ENCODE measurements at places on chromosomes 11 and 22. TPM values are rescaled to one million over a fixed set of nuclear protein-coding genes. Genes with fewer than 3 reads are reported as not detected.
A peak's percentile ranks its signal among the peaks of the same experiment; 100 is the strongest.

- DNase-seq, result no peak
Observed at GRCh38 chr22:30941363-30941740, 27.2 kb downstream of the MORC2 start.

- no peak for DNase-seq
Observed at GRCh38 chr11:12113294-12113693, 2.9 kb downstream of the MICAL2 start.

DNA sequence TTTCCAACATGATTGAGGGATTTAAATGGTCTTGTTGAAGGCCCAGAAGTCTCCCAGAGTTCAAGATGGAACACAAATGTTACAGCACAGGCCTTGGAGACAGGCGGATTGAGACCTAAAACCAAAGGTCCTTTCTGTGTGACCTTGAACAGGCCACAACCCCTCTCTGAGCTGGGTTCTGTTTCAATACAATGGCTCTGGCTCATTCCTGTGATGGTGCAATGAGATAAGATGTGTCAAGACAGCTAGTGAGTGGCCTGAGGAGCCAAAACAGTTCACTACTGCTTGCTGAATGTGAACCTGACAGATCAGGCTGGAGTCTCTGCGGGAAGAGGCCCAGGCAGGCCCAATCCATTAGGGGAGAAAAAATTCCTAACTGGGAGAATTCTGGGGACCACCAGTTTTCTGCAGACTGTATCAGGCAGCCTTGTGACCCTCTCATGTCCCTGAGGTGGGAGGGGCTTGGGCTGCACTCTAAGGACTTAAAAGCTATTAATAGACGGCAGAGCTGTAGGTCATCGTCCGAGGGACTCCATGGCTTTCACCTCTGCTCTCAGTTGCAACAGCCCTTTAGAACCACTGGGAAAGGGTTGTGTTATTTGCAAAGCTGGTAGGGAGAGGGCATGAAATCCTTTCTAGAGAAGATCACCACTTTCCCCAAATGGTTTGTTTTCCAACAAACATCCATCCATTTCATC, 126.1 kb upstream of the TEAD1 start:
- DNase-seq, result no peak

- no peak for DNase-seq
Observed at GRCh38 chr11:76347466-76347865, 33.5 kb downstream of the THAP12 start.

DNA sequence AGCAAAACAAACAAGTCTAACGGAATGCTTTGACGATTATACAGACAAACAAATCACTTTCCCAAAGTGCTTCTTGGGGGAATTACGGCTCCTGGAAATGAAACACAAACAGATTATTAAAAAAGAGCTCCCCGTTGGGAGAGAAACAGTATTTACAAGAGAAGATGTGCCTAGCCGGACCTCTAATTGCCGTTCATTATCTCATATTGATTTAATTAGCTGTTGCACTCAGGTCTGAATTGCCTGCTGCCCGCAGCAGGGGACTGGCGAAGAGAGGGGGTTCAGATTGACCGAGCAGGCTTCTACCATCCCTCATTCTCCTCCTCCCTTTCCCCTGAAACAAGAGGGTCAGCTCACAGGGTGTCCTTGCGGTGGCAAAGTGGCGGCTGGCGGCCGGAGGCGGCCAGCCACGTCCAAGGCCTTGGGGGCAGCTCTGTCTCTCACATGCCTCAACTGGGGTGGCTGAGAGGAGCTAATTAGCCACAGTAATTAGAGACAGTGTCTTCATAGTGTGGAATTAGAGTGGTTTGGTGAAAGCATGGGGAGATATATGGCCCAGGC, 295.1 kb downstream of the MIAT start:
- no peak for DNase-seq

DNA sequence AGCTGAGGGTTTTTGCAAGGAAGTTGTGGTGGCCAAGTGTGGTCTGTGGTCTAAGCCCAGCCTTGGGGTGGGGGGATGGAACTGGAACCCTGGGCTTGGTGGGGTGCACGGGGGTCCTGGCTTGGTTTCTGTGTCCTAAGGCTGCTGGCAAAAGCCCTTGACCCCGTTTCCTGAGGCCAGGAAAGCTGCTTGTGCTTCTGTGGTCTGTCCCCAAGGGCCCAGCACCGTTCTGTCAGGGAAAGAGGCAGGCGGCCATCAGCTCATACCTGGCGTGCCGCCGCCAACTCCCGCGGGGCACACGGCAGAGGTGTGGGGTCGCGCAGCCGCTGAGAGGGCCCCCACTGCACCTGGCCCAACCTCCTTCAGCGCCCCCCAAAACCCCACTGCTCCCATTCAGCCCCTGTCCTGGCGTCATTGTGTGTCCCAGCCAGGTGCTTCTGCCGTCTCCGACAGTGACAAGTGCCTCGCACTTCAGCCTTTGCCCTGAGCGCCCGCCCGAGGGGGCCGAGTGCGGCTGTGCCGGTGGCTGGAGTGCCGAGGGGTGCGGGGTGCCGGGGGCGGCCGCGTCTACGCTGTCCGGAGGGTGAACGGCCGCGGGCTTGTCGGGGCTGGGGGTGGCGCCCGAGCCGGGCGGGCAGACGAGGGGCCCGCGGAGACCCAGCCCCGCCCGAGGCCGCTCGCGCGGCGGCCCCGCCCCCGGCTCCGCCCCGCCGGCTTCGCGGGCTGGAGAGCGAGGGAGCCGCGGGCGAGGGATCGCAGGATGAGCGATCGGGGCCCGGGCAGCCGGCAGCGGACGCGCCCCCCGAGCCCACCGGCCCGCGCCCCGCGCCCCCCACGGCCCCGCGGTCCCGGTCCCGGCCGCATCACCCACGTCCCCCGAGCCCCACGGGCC, at the start of gene CNIH2:
Gene CNIH2, plus strand, starts transcription at position 705 of the 892 bp plus-strand sequence. CDS start 282 bp downstream, outside the sequence.
- peak; percentile 65 for DNase-seq

- DNase-seq, result no peak
Observed at GRCh38 chr11:125463590-125464269, 32.3 kb downstream of the FEZ1 start.

DNA sequence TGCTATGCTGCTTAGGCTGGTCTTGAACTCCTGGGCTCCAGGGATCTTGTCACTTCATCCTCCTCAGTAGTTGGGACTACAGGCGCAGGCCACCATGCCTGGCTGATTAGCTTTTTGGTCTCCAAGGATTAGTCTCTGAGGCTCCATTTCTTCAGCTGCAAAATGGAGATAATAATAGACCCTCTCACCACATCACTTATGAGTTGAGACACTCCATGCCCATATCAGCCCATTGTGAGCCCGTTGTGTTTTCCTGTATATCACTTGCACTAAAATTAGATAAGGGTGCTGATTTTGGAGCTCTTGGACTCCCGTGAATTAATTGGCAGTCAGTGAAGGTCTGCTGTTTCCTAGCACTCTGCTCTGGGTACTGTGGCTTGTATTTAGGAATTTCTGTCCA, 36.0 kb downstream of the DEPDC5 start:
- DNase-seq, result no peak

- DNase-seq, result no peak
Observed at GRCh38 chr22:25843660-25844405, 101.8 kb downstream of the MYO18B start.

DNA sequence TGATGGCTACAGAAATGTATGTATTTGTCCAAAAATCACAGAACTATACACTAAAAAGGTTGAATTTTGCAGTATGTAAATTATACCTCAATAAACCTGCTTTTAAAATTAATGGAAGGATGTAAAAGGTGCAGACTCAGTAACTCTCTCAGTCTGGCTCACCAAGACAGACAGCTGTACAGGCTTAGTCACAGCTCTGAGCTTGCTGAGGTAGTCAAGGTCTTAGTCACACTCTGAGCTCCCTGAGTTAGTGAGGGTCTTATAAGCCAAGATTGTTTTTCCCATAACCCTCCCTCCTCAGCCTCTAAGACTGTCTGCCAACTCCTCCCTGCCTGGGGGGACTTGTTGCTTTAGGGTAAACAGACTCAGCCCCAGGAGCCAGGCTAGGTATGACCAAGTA, 59.3 kb upstream of the IZUMO1R start:
- no peak for DNase-seq

GRCh38 chr11:133945087-133945974, 11.4 kb downstream of the IGSF9B start:
- DNase-seq, result no peak

DNA sequence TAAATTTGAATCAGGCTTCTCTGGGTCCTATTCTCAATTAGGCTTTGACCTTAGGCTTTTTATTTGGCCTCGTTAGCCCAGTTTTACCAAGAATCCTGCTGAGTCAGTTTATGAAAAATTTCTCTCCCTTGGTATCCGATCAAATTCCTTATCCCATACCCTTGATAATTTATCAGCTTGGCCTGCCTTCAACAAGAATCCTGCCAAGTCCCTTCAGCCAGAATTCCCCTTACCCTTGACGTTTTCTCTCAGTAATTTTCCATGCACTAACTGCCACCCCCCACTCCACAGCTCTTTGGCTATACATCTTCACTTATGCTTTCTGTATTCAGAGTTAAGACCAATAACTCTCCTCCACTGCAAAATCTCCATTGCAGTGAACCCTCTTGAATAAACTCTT, 811.0 kb upstream of the CCDC90B start:
- no peak for DNase-seq

GRCh38 chr11:22510741-22511140, 114.9 kb downstream of the FANCF start:
- no peak for DNase-seq

DNA sequence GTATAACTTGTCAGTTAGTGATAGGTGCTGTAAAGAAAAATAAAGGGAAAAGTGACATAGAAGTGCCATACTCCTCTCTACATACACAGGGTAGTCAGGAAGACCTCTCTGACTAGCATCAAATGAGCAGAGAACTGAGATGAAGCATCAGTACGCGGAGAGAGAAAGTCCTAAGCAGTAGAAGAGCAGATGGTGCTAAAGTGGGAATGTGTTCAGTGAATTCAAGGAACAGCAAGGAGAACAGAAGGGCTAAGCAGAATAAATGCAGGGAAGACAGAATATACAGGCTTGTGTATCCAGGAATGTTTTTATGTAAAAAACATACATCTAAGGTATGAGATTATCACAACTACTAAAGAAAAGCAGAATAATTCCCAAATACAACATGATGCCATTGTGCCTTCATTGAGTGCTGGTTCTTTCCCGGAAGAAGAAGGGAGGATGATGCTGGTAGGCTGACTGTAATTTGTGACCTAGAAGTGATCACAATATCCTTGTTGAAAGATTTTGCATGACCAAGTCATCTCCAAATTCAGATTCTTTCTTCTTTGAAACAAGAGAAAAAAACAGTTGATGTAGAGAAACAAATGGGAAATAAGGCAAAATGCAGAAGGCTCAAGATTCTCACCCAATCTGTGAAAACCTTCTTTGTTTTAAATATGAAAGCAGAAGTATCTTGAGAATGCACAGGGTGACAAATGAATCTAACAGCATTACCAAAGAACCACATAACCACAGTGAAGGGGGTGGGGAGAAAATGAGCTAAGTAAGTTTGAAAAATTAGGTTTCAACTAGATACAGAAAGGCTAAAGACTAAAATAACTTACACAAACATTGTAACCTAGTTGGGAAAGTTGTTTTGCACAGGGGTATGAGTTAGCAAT, 20.5 kb downstream of the MRE11 start:
- DNase-seq, result no peak

DNA sequence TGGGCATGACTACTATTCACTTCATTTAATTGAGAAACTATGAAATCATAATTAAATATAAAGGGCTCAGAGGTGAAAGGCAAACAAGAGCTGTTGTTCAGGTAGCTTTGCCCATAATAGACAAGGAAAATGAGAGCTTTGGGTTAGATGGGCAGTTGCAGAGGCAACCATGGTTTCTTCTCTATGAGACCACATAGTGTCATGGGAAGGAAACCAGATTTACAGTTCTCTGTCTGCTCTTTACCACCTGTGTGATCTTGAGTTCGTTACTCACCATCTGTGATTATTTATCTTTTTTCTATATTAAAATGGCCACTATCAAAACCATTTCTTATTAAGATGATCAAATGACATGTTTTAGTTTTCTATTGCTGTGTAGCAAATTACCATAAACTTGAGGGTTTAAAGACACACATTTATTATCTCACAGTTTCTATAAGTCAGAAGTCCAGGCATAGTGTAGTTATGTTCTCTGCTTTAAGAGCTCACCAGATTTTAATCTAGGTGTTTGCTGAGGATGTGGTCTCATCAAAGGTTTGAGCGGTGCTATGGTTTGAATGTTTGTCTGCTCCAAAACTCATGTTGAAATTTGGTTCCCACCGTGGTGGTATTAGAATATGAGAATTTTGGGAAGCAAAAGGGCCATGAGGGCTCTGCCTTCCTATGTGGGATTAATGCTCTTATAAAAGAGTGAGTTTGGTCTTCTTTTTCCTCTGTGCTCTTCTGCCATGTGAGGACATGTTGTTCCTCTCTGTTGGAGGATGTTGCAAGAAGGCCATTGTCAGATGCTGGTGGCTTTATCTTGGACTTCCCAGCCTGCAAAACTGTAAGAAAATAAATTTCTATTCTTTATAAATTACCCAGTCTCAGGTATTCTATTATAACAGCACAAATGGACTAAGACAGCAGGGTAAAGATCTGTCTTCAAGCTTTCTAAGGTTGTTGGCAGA, 38.2 kb downstream of the OR2AG2 start:
- no peak for DNase-seq

DNA sequence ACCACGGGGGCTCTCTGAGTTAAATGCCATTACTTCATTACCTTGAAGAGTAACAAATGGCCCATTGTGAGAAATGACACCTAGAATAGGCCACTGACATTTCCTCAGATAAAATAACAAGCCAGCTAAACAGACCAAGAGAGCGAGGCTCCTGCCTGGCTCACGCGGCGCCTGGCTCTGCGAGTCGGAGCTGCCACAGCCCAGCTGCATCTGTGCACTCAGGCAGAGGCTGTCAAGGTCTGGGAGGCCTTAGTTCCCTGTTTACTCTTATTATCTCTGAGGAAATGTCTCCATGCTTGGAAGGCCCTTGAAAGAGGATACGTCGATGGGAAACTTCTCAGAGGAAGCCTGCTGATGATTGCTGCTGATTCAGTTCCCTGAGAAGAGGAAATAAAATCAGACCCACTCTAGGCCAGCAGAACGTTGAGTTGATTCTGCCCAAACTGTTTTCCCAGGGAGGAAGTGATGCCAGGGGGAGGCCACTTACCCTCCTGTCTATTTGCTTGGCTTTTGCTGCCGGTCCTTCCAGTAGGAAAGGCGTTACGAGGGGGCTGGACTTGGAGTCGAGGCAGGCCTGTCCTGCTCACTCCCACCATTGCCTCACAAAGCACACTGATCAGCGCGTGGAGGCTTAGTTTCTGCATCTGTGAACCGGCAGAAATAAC, 208.8 kb downstream of the TBC1D22A start:
- DNase-seq, result no peak

Gene GP1BB
- total RNA-seq, result 0.75 TPM

Gene KRTAP5-8
- 0.25 TPM for total RNA-seq

Gene FGF4
- not detected for total RNA-seq

Gene TRIM29
- total RNA-seq, result 2.3 TPM

Gene HDAC10
- 33.3 TPM for total RNA-seq

Gene SH3BP1
- 3.0 TPM for total RNA-seq

Gene CD6
- total RNA-seq, result 0.83 TPM

Gene SHISA8
- not detected for total RNA-seq

Gene OR2AG2
- total RNA-seq, result not detected
